Hypothalamus (tissue), 51 donors: ENCODE measurements at places on chromosomes 2 and 18.

DNA sequence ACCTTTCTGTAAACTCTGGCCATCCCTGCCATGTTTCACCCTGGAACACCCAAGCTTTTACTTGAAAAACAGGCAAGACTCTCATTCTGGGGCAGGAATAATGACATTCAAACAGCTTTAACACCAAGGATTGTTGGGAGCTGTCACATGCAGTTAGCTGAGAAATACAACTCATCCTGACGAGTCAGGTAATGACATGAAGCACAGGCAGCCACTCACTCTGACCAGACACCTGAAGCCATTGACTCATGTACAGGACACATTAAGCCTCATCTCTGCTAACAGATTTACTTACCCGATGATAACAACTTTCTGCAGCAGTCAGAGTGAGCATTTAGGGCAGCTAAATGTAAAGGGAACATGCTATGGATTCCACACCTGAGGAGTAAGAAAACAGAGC is 163.1 kb upstream of the PGAP1 start:
- DNase-seq, result no peak

DNA sequence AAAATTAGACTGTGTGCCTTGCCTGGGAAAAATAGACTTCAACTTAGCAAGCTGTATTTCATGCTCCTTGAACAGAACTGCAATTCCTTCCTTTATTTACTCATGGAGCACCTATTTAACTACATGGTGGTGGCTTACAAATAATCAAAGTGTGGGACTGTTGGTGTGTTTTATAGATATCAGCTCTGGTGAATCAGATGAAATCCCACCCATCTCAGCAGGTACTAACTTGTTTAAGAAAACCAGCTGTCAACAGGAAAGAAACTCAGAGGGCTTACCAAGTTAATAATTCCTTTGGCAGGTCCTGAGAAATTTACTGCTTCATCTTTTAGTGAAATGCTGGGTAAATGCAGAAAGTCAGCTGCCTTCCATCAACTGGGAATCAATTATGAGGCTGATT is 830.6 kb downstream of the SLC4A3 start:
- no peak for DNase-seq

GRCh38 chr2:235940330-235940729 is 227.9 kb downstream of the GBX2 start:
- DNase-seq, result no peak

DNA sequence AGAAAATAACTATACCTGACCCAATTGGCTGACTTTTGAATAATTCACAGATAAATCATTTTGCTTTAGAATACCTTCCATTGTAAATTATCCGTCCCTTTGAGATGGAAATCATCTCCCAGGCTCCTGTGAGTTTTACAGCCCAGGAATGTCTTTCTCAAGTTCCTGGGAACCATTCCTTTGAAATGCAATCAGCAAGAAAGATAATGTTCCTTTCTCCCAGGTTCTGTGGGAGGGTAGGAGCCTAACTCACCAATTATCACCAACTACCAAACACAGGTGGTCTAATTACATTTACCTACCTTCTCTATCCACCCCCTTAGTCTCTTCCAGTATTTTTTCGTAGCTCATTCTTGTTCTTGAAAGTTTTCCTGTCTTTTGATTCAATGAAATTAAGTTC is 1016.0 kb downstream of the SOCS6 start:
- no peak for DNase-seq

- DNase-seq, result no peak
These were observed 19.2 kb downstream of the CDC42EP3 start for GRCh38 chr2:37652199-37652640.

- no peak for DNase-seq
These were observed 132.7 kb downstream of the ALPK2 start for GRCh38 chr18:58496231-58496630.

- no peak for DNase-seq
These were observed 502.0 kb downstream of the SLC4A3 start for GRCh38 chr2:220129391-220129790.

DNA sequence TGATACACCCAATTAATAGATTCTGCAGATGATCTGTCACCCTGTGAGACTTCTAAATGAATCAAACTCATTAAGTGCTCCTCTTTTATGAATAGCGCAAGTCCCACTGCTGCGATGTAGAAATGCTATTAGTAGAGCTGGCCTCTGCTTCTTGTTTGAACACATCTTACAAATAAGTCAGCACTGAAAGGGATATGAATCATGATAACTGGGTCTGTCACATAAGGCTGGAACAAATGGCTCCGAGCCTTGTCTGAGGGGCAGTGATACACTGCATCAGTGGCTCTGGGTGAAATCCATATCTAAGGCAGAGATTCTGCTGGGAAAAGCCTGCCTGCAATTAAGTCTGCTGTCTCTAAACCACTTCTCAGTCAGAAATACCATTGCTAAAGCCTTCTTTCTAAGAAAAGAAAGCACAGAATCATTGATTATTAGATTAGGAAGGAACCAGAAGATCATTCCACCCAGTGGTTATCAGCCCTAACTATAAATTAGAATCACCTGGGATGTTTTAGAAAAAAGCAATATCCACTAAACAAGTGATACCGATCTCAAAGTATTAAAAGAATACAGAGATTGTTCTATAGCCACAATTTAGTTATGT is 75.2 kb downstream of the SLC5A7 start:
- DNase-seq, result no peak

DNA sequence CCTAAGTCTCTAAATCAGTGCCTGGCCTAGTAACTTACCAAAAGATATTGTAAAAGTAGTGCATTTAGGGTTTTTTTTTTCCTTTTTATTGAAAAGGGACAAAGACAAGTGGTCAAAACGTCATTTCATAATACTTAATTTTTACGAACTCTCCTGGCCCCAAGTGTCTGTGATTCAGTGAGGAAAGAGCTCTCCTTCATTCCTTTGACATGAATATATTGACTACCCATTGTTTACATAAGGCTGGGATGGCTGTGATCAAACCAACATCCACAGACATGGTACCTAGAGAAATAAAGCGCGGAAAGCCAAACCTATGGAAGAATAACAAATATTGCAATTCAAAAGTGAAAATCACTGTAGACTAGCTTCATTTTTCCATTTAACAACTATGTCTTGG is 198.4 kb downstream of the BABAM2 start:
- no peak for DNase-seq

DNA sequence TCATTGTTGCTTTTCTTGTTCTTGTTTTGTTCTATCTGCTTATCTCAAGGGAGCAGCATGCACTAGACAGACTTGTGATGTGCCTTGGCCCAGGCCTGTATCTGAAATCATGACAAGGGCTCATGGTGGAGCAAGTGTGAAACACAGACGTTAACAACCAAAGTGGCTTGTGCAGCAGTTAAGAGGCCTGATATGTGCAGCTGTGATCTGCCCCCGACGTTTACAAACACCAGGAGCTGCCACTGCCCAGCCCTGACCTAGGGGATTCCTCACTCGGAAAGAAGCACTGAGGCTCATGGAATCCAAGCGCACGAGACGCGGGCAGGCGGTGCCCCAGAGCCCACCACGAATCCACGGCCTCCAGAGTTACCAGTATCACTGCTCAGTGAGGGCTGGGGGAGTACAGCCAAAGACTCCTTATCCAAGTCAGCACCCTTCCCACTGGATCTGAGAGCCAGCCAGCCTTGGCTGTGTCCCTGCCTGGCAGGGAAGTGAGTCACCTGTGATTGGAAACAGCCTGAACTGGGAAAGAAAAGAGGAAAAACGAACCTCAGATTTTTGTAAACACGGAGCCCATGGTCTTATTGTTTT is 62.3 kb upstream of the SNTG2 start:
- DNase-seq, result no peak

DNA sequence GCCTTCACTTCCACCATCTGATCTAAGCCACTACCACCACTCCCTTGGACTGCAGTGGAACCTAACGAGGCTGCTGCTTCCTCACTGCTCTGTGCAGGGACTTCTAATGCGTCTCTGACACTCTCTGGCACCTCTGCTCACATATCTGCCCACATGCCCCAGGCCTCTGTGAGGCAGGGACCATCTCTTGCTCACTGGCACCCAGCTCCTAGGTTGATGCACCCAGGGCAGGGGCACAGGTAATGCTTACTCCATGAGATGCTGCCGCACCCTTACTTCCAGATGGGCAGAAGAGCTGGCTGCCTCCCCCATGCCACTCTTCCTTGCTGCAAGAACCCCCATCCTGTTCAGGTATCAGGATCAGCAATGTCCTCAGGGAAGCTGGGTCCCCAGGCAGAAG is 294.0 kb upstream of the HS6ST1 start:
- no peak for DNase-seq

DNA sequence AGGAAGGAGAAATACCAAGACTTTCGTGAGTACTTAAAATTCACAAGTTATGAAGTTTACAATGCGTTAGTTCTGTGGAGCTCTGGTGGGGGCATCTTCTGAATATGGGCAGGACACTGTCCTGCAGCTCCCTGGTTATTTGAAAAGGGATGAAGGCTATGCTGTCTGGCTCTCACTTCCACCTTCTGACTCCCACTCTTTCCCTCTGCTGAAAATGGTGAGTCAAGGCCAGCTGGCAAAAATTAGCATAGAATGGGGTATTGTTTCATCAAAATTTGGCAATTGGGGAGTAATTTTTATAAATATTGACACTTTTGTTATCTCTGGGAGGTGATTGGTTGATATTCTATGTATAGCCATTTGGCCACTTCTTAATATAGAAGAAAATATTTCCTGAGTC is 177.4 kb downstream of the PARD3B start:
- no peak for DNase-seq

DNA sequence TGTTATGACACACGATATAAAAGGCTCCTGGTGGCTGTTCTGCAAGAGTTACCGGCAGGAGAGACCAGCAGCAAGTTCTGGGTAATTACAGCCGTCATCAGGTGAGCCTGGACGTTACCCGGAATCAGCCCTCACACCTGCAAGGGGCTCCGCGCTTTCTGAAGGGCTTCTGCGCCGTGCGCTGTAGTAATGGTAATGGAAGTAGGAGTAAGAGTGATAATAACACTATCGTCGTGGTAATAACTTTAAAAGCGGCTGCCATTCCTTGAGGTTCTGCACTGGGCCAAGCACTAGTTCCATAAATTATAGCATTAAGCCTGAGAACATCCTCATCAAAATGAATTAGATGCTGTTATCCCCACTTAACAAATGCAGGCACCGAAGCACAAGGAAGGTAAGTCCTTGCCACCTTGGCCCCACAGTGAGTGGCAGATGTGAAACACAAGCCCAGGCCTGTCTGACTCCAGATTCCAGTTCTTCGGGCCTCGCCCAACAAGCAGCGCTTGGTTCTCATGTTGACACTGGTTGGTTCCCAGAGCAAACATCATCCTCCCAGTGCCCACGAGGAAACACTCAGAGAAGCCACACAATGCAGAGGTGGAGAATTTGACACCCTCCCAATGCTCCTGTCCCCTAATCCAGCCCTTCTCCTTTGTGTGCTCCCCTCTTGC is 205.2 kb downstream of the EIPR1 start:
- DNase-seq, result no peak

DNA sequence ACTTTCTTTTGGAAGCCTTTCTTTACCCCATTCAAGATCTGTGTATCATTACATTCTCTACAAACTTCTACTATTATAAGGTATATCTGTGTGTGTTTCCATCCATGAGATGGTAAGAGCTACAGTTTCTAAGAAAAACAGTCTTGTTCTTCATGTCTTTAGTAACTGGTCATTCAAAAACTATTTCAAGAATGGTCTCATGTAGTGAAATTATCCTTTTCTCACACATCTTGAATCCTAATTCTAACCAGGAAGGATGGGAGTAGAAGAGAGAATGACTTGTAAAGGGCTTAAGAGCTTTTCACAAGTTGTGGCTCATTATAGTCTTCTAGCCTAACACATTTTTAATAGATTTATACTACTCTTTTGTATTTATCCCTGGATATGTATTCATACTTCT is 47.3 kb downstream of the ROCK1 start:
- DNase-seq, result no peak

- DNase-seq, result no peak
These were observed 139.1 kb downstream of the C1D start for GRCh38 chr2:67923696-67924095.

DNA sequence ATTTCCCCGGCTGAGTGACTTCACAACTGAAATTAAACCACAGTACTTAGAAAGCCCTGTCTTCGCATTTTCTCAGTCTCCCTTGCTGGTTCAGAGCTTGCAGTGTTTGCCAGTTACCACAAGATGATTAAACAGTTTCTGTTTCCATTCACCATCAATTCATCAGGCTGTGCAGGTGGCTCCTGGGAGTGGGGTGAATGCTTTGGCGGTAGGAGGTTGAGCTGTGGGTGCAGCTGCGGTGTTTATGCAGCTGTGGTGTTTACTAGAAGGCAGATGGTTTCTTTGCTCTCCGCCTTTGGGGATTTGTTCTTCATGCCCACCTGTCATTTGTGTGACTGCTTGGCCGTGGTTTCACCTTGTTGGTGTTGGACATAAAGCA is 16.1 kb downstream of the ACOXL start:
- DNase-seq, result no peak

DNA sequence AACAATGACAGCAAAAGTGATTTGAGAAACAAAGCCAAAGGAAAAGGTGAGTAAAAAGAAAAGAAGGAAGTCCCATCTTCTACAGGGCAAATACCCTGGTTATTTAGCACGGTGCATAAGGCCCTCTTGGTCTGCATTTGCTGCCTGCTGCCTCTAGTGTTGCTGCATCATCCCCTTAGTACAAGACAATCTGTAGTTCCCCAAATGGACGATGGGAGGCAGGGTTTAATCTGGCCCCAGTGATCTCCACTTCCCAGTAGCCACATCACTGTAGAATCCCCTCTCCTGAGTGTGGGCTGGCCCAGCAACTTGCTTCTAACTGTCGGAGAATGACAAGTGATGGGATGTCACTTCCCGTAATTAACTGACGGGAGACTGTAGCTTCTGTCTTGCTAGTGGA is 85.1 kb downstream of the CTAGE1 start:
- no peak for DNase-seq

DNA sequence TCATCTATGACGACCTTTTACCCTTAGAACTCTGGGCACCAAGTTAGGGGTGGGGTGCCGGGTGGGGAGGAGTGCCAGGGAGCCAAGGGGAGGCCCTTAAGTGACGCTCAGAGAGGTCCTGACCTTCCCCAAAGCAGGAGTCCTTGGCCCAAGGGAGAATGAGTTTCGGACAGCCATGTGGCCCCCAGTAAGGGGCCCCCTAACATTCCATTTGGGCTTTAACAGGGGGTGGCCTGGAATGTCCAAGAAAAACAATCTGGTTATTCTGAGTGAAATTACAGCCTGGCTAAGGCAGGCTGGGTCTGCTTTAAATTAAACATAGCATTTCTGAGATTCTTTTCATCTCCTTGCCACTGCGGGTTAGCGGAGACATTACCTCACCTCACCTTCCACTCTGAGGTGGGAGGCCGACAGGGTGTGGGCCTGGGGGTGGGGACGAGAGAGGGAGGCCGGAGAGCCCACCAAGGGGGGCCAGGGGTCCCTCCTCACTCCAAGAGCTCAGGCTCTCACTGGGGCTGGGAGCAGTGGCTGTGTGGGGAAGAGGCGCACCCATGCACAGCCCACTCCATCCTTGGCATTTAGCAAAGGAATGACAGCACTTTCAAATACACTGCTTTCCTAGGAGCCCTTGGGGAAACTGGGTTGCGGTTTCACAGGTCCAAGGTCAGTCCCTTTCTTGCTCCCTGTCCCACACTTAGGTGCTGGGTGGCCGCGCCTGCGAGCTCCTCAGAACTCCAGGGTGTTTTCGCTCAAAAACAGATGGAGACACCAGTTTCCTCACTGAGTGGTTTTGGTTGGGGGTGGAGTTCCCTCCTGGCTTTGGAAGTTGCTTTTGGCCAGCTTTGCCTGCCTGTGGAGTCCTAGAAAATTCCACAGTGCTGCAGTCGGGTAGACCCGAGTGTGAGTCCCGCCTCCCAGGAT is 107.4 kb downstream of the POLR1A start:
- no peak for DNase-seq

- DNase-seq, result no peak
These were observed 9.7 kb downstream of the STARD7 start for GRCh38 chr2:96198921-96199320.

GRCh38 chr2:3283206-3283605 is 94.4 kb downstream of the EIPR1 start:
- DNase-seq, result no peak
